Activated CD8-positive, alpha-beta memory T cell treated with anti-CD3 and anti-CD28 coated beads for 4 hours (primary cell): ENCODE measurements at places on chromosomes 1 and 21.

- DNase-seq: no peak
Measured at GRCh38 chr1:212597487-212597886, 11.1 kb upstream of the ATF3 start.

DNA sequence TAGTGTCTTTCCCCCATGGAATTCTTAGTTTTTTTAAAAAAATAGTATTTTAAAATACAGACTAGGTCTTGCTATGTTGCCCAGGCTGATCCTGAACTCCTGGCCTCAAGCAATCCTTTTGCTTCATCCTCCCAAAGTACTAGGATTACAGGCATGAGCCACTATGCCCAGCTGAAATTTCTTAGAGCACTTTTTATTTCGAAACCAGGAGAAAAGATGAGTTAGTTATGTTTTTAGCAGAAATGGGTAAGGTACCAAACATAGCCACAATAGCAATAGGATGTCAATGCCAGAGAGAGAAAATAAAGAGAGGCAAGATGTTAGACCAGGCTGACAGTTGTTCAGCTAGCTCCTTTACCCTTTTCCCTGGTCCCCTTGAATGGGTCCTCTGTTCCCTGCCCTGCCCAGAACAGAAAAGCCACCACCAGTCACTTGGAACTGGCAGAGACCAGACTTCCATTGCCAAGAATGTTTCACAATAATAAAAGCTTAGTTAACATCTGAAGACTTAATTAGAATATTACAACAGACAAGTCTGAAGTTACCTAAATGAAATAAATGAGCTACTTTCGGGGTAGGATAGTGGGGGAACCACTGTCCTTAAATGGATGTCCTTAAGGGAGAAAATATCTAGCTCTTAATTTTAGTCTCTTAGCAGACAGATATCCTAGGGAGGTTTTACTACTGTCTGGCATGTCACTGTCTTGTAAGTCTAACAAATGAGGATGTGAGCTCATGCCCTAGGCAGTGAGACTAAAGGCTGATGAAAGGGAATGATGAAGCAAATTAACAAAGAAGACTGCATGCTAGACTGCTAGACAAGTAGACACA, 54.3 kb downstream of the ABL2 start:
- no peak for DNase-seq

- DNase-seq: no peak
Measured at GRCh38 chr1:16063921-16064320, 9.5 kb downstream of the FAM131C start.

GRCh38 chr1:88612773-88613172, 71.3 kb upstream of the PKN2 start:
- no peak for DNase-seq

GRCh38 chr1:188295157-188295556, 1466.4 kb downstream of the PLA2G4A start:
- no peak for DNase-seq

GRCh38 chr1:202150187-202150586, 5.7 kb upstream of the ARL8A start:
- no peak for DNase-seq
